Stimulated activated naive CD8-positive, alpha-beta T cell treated with anti-CD3 and anti-CD28 coated beads, Interleukin-15, amount 100 ng/mL, for 72 hours (primary cell): ENCODE measurements at places on chromosomes 1 and 21.

DNA sequence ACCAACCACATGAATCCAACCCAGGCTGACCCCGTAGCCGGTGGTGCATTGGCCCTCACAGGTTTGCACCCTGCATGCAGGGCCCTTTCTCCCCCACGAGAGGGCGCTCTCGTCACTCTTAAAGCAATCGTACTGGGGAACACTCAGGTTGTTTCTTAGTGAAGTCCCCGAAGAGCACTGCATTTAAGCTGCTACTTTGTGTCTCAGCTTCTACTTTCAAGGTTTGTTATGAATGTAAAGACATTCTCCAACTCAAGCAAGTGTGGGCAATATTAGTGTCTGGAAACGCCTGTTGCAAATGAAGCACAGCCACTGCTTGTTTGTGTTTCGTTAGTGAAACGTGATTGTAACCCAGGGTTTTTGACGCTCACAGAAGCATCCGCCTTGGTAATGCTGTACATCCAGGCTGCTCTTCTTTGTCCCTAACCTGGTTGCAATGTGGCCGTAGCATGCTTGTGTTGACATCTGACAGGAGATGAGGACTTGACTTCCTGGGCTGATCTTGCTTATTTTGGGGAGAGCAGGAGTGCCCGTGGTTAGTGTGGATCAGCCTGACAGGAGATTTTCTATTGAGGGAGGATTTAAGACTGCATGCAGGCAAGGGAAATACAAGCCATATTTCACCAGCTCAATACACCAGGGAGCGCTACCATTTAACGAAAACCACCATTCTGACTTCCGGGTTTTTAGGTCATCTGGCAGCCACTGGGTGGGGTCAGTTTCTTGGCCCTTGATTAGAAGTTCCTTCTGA is 79.8 kb downstream of the ST6GALNAC3 start:
- peak; percentile 82 for DNase-seq

- no peak for DNase-seq
These were observed 343.1 kb downstream of the NPHP4 start for GRCh38 chr1:5649166-5649551.

DNA sequence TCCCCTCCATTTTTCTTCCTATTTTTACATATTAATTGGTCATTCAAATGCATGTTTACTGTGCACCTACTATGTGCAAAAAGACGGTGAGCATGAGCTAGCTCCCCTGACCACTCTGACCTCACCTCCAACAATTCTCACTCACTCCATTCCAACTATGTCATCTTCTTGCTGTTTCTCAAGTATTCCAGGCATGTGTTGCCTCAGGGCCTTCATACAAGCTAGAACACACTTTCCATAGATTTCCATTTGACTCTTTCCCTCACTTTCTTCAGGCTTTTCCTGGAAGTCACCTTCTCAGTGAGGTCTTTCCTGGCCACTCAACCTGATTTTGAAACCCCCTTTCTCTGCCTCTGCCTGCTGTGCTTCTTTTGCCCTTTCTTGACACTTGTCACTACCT is 32.6 kb downstream of the CHIA start:
- DNase-seq = no peak

GRCh38 chr1:242128951-242129502 is 130.1 kb upstream of the MAP1LC3C start:
- no peak for DNase-seq

- no peak for DNase-seq
These were observed 140.9 kb downstream of the ACTL8 start for GRCh38 chr1:17895986-17896385.

DNA sequence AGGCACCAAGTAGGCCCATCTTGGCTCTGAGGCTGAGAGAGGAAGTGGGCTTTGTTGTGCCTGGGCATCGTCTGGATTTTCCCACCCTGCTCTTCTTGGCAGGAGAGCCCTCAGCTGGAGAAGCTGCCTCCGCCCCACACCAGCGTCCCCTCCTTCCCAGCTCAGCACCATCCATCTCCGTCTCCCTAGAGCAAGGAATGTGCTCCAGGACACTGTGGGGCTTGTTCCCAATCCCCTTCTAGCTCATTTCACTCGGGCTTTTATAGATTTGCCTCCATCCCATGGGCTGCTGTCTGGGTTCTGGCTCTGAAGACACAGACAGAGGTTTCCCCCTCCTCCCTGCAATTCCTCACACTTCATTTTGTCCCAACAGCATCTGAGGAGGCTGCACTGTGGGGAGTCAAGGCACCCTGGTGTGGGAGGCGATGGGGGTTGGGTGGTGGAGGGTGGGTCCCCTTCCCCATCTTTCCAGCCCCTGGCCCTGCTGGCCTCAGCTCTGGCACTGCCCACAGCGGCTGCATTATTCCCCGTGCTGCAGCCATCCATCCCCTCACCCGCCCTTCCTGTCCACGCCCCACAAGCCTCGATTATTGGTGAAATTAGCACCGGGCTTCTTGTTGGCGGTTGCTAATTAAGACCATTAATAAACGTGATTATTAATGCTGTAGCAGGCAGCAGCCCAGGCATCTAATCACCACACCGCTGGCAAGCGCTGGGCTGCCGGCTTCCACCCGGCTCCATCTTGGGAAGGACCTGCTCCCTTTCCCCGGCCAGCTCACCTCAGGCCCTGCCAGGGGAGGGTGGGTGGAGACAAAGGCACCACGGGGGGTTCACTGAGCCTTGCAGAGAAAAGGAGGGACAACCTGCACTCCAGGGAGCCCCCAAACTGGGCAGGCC is 21.7 kb downstream of the RHBG start:
- no peak for DNase-seq

- no peak for DNase-seq
These were observed 236.2 kb downstream of the SETD4 start for GRCh38 chr21:35824136-35824535.

DNA sequence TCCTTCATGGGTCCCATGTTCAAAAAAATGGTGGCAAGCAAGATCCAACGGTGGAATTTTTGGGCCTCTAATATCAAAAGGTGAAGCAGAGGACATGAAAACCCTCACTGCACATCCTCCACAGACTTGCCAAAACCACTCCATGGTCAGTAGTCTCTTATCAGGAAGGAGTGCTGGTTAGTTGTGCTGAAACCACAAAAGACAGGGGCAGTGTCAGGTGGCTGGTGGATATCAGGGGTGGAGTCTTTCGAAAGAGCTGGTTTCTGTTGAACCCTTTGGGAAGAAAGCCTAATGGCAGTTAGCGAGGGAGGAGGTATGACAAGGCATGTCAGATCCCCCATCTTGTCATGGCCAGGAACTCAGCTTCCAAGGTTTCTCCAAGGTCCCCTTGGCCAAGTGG is 395.9 kb upstream of the CAMK1G start:
- DNase-seq = no peak

DNA sequence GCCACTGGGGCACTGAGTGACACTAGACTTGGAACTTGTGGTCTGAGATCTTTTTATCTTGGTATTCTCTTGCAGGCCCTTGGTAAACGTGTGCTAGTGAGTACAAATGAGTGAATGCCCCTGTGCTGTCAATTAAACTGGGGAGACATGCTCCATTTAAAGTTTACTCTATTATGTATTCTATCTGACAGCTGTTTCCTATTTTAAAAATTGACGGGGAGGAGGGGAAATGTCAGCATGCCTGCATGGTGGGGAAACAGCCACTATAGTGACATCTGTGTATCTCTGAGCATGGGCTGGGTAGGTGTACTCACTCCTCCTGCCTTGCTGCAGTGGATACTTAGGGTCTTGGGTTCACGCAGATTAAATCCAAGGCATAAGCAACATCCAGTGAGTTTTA is 59.0 kb upstream of the IKBKE start:
- DNase-seq = no peak

DNA sequence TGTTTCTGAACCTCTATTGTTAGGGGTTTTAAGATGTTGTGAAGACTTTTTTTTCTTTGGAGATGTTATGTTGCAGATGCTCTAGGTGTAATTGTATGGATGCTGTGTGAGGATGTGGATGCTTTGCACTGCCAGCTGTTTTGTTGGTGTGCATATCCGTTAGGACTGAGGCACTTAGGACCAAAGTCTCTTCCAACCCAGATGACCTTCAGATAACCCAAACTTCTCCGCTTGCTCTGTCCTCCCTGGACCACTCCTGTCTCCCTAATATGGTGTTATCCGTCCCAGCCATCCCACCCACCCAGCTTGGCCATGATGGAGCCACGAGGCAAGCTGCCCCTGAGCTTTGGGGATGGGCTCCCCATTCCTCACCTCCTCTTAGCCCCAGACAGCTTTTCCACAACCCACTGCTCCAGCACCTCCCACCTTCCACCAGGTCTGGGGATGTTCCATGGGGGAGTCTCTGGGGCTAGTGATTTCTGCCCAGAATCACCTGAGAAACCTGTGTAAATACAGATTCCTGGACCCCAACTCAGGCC is 5.1 kb upstream of the LEFTY2 start:
- no peak for DNase-seq

- no peak for DNase-seq
These were observed 13.4 kb downstream of the SH2D2A start for GRCh38 chr1:156803086-156803851.

DNA sequence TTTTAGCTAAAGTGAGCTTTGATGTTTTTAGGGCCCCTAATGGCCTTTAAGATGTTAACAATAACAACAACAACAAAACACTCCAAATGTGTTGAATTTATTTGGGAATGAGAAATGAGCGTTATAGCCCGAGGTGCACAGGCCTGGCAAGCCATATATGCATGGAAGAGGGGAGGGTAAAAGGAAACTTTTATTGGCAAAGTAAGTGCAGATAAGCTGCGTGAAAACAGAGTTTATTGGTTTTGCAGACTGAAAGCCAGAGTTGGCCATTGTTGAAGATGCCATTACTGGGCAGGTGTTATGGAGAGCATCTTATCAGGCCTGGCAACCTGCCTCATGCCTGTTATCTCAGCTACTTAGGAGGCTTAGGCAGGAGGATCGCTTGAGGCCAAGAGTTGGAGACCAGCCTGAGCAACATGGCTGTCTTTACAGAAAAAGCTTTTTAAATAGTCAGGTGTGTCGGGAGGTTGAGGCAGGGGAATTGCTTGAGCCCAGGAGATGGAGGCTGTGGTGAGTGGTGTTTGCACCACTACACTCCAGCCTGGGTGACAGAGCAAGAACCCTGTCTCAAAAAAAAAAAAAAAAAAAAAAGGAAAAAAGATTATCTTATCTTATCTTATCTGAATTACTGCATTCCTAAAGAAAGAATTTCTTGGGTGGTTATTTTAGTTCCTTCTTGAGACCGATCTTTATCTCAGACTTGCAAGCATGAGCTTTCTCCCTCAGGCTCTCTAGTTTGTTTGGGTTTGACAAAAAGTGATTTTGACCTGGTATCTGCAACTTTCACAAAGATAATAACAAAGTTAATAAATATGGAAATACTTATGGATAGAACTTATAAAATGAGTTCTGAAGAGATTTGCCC is 1.7 kb downstream of the PATJ start:
- no peak for DNase-seq

DNA sequence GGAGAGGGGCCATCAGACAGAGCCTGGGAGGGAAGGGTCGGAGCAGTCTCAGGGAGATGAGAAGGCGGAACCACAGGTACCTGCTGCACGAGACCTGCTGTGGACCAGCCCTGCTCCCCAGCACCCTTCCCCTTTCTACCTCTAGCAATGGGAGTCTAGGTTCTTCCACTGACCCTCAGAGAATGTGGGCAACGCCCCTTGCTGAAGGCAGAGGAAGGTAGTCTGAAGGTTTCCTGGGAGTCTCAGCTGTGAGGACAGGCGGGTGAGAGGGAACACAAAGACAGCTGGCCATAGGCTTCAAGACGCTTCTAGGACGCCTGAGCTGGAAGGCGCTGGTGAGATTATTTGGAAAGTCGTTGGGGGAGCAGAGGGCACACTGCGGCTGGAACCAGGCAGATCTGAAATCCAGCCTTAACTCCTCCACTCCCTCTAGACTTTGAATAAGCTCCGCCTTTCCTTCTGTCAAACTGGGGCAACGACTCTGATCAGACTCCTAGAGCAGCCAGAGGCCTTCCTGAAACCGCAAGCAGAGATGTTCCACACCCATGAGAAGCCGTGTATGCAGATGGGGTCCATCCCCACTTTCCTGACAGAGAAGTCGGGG is 18.1 kb downstream of the SLC45A3 start:
- no peak for DNase-seq

GRCh38 chr1:190320952-190321351 is 156.7 kb downstream of the BRINP3 start:
- DNase-seq = no peak

DNA sequence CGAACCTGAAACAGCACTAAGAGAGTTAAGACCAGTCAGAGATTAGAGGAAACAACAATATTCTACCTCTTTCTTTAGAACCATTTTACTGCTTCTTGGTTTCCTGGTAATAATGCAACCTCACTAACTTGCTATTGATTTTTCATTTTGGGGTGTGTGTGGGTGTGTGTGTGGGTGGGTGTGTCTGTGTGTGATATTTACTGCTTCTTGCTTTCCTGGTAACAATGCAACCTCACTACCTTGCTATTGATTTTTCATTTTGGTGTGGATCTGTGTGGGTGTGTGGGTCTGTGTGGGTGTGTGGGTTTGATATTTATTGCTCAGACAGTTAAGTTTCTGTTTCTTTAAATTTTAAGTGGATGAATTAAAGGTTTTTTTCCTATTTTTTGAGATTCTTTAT is 208.8 kb downstream of the LRRC7 start:
- DNase-seq = no peak

- no peak for DNase-seq
These were observed 1.3 kb upstream of the ZBTB7B start for GRCh38 chr1:155001425-155001674.

DNA sequence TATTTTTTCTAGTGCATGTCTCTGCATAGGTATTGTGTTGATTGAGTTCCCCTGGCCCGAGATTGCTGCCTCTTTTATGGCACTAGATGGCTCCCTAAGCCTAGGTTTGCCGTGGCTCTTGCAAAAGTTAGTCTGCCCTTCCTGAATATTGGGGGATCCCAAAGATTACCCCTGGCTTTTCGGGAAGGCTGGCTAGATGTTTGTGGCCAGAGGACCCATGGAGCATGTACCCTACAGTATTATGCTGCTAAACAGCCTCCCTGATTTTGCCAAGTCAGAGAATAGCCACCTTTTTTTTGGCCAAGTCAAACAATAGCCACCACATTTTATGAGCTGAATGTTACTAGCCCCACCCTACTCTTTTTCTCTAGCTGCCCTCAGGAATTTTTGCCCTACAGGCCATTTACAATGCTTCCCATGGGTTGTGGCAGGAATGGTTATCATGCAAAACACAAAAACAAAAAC is 343.2 kb downstream of the OLFM3 start:
- DNase-seq = no peak

DNA sequence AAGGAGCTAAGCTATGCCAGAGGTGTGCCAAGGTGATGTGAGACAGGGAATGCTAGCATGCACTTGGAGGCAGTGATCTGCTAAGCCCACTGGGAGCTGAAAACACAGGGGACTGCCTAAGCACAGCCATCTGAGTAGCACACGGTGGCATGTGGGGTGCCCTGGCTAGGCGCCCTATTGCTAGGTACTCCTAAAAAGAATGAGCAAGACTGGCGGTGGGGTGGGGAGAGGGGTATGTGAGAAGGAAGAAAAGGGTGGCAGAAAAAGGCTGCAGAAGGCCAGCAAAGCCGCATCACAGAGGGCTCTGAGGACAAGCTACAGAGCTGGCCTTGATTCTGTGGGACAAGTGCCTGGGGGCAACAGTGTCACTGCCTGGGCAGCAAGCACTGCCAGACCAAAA is 23.9 kb downstream of the PARP1 start:
- DNase-seq = no peak

GRCh38 chr1:61084491-61085031 is 2.2 kb downstream of the NFIA start:
- no peak for DNase-seq
